ENCODE measurements at places on chromosomes 13 and 19.
A peak's percentile ranks its signal among the peaks of the same experiment; 100 is the strongest.

DNA sequence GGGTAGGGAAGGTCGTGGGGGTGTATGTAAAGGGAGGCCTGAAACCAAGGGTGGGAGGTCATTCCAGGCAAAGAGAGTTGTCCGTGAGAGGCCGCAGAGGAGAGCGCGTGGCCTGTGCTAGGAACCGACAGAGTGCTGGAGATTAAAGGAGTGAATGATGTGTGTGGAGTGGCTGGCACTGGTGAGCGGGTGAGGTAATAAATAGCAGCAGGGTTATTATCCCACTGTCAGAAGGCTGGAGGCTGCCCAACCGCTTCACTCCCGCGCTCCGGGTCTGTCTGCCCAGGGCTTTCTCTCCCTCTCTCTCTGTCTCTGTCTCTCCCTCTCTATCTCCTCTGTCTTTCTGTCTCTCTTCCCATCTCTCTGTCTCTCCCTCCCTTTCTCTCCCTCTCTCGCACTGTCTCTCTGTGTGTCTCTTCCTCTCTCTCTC lies 17.4 kb downstream of the ZNF579 start:
- no peak for DNase-seq

DNA sequence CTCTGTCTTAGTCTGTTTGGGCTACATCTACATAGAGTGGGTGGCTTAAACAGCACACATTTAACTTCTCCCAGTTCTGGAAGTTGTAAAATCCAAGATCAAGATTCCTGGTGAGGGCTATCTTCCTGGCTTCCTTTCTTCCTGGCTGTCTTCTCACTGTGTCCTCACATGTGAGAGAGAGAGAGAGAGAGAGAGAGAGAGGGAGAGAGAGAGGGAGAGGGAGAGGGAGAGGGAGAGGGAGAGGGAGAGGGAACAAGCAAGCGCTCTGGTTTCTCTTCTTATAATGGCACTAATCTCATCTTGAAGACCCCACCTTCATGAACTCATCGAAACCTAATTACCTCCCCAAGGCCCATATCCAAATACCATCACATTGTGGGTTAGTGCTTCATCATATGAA lies 69.2 kb downstream of the CDK8 start:
- no peak for DNase-seq

- no peak for DNase-seq
Observed at GRCh38 chr13:98807774-98808173, 55.3 kb upstream of the SLC15A1 start.

- no peak for DNase-seq
Observed at GRCh38 chr13:94917824-94918223, 205.5 kb upstream of the SOX21 start.

- DNase-seq: peak; percentile 63
Observed at GRCh38 chr19:8578642-8579265, 1.5 kb upstream of the MYO1F start.

DNA sequence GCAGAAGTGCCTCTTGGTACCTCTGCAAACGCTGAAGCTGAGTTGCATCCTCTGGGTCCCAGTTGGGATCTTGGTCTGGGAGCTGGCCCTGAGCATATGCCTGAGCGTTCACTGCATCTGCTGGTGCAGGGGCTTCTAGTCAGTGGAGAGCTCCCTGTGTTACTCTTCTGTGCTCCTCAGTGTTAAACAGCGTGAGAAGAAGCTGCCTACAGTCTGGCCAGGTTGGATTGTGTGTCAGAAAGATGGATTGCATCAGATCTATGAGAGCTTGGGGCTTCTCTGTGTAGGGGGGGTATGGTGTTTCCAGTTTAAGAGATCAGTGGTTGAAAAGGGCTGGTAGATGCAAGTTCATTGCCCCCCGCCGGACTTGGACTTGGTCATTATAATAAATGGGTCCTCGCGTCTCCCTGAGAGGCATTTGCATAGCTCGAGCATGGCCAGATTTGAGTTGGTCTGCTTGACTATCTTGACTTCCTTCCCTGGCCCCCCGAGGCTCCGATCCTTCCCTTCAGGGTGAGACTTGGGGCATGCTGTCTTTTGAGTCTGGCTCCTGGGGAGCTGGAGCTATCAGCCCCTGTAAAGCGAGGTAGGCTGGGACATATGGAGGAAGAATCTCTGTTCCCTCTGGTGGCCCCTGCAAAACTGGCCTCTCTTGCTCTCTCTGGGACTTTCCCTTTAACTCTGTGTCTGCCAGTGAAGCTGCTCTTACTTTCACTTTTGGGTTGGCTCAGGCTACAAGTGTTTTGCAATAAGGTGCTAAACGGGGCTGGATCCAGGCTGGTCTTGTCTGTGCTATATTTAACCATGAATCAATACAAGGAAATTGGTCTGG lies 52.9 kb downstream of the OR10H4 start:
- DNase-seq: no peak

DNA sequence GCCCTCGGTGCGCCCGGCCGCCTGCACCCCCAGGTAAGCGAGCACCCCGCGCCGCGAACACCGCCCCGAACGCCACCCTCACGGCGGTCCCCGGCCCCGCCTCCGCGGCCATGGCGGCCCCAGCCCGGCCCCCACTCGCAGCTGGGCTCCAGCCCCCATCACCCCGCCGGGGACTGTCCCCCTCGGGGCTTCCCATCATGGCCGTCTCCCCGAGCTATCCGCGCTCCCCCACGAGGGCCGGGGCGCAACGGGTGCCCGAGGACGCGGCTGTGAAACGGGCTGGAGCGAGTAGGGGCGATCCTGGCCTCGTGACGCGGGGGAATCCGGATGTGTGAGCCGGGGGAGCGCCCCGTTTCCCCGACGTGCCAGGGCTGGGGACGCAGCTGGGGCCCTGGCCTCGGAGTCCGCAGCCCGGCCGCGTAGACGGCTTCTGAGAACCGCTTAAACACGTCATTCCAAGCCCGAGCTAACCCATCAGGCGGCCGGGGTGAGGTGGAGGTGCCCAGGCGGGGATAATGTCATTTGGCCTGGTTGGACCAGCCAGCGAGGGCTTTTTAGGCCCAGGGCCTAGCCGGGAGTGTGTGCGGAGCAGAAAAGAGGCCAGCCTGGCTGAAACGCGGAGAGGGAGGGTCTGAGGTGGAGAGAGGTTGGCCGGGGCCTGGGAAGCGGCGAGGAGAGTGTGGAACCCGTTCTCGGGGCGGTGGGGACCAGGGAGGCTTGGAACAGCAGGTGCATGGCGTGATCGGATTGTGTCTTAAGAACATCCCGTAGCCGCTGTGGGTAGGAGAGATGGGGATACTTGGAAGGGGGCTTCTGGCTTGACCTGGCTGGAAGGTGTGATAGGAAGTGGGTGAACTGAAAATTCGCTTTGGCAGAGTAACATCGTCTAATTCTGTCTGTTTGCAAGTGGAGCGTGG lies 550 bp downstream of the CERS4 start:
- DNase-seq: peak; percentile 57

GRCh38 chr19:49427855-49428546 lies 2.8 kb downstream of the GFY start:
- peak; percentile 61 for DNase-seq

DNA sequence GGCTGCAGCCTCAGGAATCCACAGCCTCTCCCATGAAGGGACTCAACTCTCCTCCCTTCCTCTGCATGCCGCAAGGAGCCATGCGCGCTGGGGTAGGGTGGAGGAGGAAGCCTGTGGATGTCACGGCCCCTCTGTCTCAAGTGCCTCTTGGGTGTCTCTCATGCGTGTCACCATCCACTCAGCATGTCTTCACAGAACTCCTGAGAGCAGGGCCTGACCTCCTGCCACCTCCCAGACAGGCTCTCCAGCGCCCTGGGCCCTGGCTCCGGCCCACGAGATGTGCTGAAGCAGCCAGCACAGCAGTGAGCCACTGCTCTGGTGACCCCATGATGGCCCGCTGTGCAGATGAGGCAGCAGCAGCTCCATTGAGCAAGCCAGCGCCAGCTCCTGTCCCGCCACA lies 25.9 kb upstream of the SPACA7 start:
- no peak for DNase-seq

- DNase-seq: peak; percentile 4
Observed at GRCh38 chr13:98797456-98797855, 45.0 kb upstream of the SLC15A1 start.

- DNase-seq: no peak
Observed at GRCh38 chr13:82115391-82115790, 1766.9 kb downstream of the SLITRK1 start.

DNA sequence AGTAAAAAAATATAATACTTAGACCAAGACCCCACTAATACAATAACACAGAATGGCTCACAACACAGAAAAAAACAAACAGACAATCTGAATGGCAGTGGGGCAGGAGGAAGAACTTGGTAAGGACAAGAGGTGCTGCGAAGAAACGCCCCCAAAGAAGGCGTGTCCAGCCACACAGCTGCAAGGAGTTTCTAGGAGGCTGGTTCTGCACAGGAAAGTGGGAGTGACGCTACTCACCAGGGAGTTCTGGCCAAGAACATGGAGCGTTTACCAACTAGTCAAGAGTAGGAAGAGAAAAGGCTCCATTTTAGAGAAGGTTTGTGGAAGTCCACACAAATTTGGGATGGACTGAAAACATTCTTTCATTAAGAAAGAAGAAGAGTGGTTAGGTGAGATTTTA lies 95.3 kb upstream of the SLC15A1 start:
- no peak for DNase-seq

DNA sequence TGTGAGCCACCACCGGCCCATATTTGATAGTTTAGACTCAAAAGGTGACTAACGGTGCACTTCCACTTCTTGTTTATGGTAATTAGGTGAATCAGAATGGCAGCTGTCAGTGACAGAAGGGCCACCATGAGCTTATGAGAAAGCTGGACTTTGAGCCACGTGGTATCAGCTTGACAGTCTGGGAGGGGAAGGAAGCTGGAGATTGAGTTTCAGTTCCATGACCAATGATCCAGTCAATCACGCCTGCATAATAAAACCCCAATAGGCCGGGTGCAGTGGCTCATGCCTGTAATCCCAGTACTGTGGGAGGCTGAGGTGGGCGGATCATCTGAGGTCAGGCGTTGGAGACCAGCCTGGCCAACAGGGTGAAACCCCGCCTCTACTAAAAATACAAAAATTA lies 8.2 kb downstream of the EID2B start:
- no peak for DNase-seq

DNA sequence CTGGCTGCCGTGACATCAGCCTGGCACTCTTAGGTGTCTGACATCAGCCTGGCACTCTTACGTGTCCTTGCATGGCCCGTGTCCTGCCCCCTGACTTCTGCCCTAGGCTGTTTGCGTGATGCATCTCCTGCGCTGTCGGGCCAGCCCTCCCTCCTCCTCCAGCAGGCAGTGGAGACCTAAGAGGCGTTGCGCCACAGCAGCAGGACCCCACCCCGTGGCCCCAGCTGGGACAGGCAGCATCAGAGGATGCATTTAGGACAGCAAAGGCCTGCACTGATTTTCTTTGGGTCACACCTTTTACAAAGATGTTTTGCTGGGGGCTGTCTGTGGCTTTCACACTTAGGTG lies 65.3 kb downstream of the GPR12 start:
- DNase-seq: no peak

- DNase-seq: peak; percentile 98
Observed at GRCh38 chr13:103178986-103179943, 113.0 kb upstream of the SLC10A2 start.

DNA sequence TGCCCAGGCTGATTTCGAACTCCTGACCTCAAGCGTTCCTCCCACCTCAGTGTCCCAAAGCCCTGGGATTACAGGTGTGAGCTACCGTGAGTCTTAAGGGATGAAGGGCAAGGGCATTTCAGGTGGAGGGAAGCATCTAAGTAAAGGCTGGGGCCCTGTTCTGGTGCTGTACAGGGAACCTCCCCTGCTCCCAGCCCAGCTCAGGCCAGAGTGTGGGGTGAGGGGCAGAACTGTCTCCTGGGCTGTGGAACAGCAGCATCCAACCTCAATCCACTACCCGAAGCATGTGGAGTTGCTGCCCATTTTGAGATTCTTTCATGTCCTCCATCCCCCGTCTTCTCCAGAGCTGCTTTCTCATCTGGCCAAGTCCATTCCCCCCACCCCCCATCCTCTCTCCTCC lies 105.3 kb downstream of the SIPA1L3 start:
- no peak for DNase-seq

- no peak for DNase-seq
Observed at GRCh38 chr19:31118986-31119385, 230.2 kb downstream of the TSHZ3 start.

GRCh38 chr19:53504885-53505284 lies 33.1 kb upstream of the ZNF331 start:
- DNase-seq: no peak

GRCh38 chr13:83281654-83282053 lies 600.6 kb downstream of the SLITRK1 start:
- DNase-seq: no peak

DNA sequence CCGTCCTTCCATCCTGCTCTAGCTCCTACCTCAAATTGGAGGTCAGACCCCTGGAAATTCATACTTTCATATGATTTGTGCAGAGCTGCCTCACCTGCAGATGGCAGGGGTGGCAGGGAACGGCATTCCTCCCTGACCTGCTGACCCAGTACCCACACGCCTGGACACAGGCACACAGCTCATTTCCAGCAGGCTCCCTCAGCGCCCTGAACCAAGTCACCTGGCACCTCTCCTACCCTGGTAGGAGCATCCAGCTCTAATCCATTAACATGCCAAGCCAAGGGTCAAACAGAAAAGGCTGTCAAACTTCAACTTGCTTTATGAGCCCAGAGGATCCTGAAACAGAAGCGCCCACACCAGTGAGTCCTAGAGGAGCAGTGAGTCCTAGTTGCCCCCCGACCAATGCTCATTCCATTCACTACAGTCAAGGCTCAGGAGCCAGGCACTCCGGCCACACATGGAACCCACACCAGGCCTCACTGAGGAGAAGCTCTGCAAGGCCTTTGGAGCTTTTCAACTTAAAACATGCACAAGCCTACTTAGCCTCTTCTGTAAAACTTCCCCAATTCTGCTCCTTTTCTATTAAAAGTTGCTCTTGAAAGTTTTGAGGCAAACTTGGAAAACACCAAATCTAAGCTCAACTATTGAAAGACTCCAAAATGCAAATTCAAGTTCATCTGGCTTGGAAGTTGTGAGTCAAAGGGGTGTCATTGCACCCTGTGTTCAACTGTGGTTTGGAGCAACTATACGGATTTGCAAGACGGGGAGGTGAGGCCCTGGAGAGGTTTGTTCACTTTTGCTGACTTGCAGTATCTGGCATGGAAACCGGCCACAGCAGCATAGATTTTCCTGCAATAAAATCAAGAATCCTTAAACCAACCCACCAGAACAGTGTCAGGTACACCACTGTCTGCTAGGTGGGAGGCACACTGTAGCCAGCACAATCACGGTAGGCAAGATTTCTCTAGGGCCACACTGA lies 96.7 kb downstream of the CRYL1 start:
- DNase-seq: no peak
